B cell (primary cell): ENCODE measurements at places on chromosomes 7 and 10. TPM values are rescaled to one million over a fixed set of nuclear protein-coding genes. Genes with fewer than 3 reads are reported as not detected.

- no peak for DNase-seq
These were observed 316.4 kb upstream of the RNF32 start for GRCh38 chr7:156324201-156324600.

DNA sequence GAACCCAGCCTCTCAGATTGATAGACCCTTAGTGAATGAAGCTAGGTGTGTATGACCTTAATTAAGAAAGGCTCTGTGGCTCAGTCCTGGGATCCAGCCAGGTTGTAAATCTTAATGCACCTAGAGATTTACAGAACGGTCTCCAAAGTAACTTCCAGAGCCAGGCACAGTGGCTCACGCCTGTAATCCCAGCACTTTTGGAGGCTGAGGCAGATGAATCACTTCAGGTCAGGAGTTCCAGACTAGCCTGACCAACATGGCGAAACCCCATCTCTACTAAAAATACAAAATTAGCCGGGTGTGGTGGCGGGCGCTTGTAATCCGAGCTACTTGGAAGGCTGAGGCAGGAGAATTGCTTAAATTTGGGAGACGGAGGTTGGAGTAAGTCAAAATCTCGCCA lies 24.3 kb downstream of the CALHM2 start:
- DNase-seq, result no peak

GRCh38 chr10:43808136-43808535 lies 159.5 kb upstream of the ZNF32 start:
- DNase-seq, result no peak

DNA sequence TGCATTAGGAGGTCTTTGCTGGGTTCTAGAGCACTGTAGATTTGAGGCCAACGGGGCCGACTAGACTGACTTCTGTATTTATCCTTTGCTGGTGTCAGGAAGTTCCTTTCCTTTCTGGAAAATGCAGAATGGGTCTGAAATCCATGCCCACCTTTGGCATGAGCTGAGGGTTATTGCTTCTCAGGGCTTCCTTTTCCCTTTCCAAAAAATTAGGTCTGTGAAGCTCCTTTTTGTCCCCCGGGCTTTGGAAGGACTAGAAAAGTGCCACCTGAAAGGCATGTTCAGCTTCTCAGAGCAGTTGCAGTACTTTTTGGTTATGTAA lies 675 bp downstream of the IL6 start:
- DNase-seq, result no peak

DNA sequence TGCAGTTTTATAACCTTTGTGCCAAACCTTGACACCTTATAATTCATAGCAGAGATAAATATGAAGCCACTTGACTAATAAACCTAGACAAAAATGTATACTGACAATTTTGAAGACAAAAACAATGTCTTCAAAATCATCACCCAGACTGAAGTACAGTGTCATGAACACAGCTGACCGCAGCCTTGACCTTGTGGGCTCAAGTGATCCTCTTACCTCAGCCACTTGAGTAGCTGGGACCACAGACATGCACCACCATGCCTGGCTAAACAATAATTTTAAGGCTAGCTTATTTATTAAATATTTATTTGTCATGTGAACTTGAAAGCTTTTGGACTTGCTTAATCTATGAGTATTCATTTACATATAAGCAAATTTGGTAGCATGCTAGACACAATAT lies 24.3 kb downstream of the IL6 start:
- no peak for DNase-seq

DNA sequence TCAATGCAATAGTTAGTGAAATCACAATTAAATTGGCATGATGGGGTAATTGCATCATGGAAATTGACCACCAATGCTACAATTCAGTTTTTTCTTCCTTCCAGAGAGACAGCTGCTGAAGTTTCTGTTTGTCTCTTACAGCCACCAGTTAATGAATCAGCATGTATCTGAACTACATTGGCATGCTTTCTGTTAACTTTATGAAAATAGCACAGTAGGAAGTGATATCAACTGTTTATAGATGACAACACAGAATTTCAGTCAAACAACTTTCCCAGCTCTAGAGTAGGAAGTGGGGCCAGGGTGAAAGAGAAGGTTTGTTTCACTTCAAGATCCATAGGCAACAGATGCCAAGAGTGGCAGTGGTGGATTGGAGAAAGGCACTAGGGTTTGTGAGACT lies 339.6 kb upstream of the VWC2 start:
- DNase-seq, result no peak

- DNase-seq, result no peak
These were observed 63.6 kb downstream of the ARHGAP22 start for GRCh38 chr10:48541144-48541795.

SAMD9 gene
- 39.2 and 42.1 TPM in 2 replicates for total RNA-seq

SMO gene
- 0.39 and 0.87 TPM in 2 replicates for total RNA-seq
